Activated B cell treated with CpG ODN at 0.5 μM for 24 hours (primary cell): ENCODE measurements at places on chromosomes 2 and 18. TPM values are rescaled to one million over a fixed set of nuclear protein-coding genes. Genes with fewer than 3 reads are reported as not detected.

GRCh38 chr2:202036601-202037037 lies 3.0 kb downstream of the FZD7 start:
- DNase-seq: no peak

Gene SLC4A3
- total RNA-seq: not detected in 2 replicates

Gene PHOSPHO2
- total RNA-seq: 3.2 and 6.3 TPM in 2 replicates

Gene RESP18
- total RNA-seq: not detected in 2 replicates

- no peak for DNase-seq
Measured at GRCh38 chr2:237724811-237725478, 73.6 kb upstream of the RBM44 start.
